ENCODE measurements at places on chromosomes 5 and 9.
A peak's percentile ranks its signal among the peaks of the same experiment; 100 is the strongest.

DNA sequence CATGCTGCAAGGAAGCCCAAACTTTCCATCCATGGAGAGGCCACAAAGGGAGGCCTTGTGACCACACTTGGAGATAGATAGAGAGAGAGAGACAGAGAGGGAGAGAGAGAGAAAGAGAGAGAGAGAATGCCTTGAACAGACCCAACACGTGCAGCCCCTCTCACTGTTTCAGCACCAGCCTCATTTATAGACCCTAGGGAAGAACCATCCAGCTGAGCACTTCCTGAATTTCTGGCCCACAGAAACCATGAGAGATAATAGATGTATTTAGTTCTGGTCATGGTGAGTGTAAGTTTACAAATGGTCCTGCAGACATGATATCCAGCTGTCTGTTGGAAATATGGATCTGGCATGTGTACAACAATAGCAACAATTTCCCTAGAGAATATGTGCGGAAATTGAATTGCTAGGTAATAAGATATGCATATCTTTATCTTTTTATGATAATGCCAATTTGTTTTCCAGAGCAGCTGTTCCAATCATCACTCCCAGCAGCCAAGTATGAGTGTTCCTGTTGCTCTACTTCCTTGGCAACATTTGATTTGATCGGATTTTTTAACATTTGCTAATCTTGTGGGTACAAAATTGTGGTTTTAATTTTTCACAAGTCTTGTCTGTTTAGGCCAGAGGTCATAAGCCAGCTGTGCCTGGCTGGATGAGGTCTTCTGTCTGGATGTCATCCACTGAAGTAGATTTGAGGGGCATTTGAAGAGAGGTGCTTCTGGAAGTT lies 217.3 kb upstream of the IL12B start:
- no peak overlapping the region for H3K4me3 ChIP-seq
- H3K4me1 ChIP-seq: peaks cover 7% of the 10 kb centered on the region
- H3K27ac ChIP-seq: no peak overlapping the region

- H3K27ac ChIP-seq: peak within 1 kb of the TSS; percentile 84
- DNase-seq: no peak
- H3K27me3 ChIP-seq: no peaks in the 10 kb centered on the region
- H3K36me3 ChIP-seq: no peaks in the 10 kb centered on the region
Observed at GRCh38 chr9:111599092-111599954, at the start of gene PTGR1. PTGR1 (minus strand) TSS chr9:111599647; CDS start chr9:111597422, 2,225 bp downstream.

- DNase-seq: no peak
- H3K4me1 ChIP-seq: peaks cover 5% of the 10 kb centered on the region
- no peaks in the 10 kb centered on the region for H3K27me3 ChIP-seq
Observed at GRCh38 chr5:114412510-114413171, 50.8 kb downstream of the KCNN2 start.

DNA sequence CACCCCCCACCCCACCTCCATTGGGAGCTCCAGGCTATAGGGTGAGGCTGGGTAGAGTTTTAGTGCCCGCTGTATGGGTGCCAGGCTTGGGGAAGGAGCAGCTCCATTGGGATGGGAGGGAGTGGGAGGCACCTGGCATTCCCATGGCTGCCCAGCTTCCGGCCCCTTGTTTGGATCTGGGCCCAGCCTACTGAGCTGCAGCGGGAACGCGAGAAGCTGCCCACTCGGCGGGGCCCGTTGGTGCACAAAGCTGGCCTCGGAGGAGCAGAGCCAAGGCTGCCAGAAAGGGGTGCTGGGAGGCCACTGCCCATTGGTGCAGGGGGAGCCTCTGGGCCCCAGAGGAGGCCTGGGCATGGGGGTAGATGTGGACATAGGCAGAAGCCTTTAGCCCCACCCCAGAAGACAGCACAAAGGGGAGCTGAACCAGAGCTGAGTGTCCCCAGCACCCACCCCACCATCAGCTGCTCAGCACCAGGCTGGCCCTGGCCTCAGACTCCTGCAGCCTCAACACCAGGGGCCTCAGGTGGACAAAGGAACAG lies 4.4 kb downstream of the LCN9 start:
- H3K4me3 ChIP-seq: no peak overlapping the region
- no peak overlapping the region for H3K27ac ChIP-seq
- no peaks in the 10 kb centered on the region for H3K36me3 ChIP-seq
- no peak for DNase-seq
- H3K4me1 ChIP-seq: no peaks in the 10 kb centered on the region

DNA sequence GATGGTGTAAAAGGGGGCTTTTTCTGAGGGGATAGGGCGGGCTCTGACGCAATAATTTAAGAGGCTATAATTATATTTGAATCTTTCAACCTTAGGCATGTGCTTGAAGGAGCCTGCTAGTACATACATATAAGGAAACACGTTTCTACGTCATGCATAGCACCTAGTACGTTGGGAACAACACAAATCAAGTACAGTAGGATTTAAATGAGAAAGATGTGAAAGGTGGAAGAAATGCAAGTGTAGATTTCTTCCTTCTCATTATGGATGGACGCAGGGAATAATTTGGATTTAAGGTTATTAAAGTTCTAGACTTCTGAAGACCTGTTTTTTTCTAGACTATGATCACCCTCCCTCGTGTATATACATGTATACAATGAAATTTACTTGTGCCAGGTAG lies 927 bp upstream of the CDO1 start:
- DNase-seq: no peak
- H3K27me3 ChIP-seq: no peaks in the 10 kb centered on the region
- no peak overlapping the region for H3K27ac ChIP-seq
- H3K4me3 ChIP-seq: no peak overlapping the region
